T-helper 1 cell treated with Interleukin-12 subunit alpha and Interleukin-12 subunit beta and Interleukin-4 antibody, amounts not matched to agents 30 ng/mL and 1 ng/mL, for 36 hours (primary cell): ENCODE measurements at places on chromosomes 6 and 20. TPM values are rescaled to one million over a fixed set of nuclear protein-coding genes. Genes with fewer than 3 reads are reported as not detected.

SLC17A2 gene
- total RNA-seq = not detected in 2 replicates

BNIP5 gene
- 0.10 TPM in 1 of 2 replicates, not detected in the other for total RNA-seq

RAET1E gene
- not detected in 2 replicates for total RNA-seq

OR2J3 gene
- not detected in 2 replicates for total RNA-seq
